ENCODE measurements at places on chromosomes 13 and 19. TPM values are rescaled to one million over a fixed set of nuclear protein-coding genes. Genes with fewer than 3 reads are reported as not detected.

Gene ZNF550
- total RNA-seq, result 3.8 TPM

Gene PBX4
- 0.88 TPM for total RNA-seq

Gene DZIP1
- 9.5 TPM for total RNA-seq

Gene FGF22
- total RNA-seq, result 0.43 TPM

Gene FFAR2
- total RNA-seq, result not detected

Gene CYP4F8
- total RNA-seq, result not detected

Gene LMTK3
- 4.6 TPM for total RNA-seq

Gene GDF15
- total RNA-seq, result 62.6 TPM

Gene FUT1
- 0.06 TPM for total RNA-seq

Gene IGFL3
- total RNA-seq, result not detected

Data from A549 treated with DMSO at 1 μM for 4 hours (cell line).